ENCODE measurements at places on chromosomes 16 and 17.
A peak's percentile ranks its signal among the peaks of the same experiment; 100 is the strongest.

GRCh38 chr17:40150276-40150675 is 9.9 kb downstream of the CASC3 start:
- no peak for DNase-seq

- no peak for DNase-seq
Measured at GRCh38 chr17:40072040-40072734, 9.4 kb downstream of the THRA start.

- DNase-seq, result no peak
Measured at GRCh38 chr16:51490866-51491265, 339.8 kb upstream of the SALL1 start.

DNA sequence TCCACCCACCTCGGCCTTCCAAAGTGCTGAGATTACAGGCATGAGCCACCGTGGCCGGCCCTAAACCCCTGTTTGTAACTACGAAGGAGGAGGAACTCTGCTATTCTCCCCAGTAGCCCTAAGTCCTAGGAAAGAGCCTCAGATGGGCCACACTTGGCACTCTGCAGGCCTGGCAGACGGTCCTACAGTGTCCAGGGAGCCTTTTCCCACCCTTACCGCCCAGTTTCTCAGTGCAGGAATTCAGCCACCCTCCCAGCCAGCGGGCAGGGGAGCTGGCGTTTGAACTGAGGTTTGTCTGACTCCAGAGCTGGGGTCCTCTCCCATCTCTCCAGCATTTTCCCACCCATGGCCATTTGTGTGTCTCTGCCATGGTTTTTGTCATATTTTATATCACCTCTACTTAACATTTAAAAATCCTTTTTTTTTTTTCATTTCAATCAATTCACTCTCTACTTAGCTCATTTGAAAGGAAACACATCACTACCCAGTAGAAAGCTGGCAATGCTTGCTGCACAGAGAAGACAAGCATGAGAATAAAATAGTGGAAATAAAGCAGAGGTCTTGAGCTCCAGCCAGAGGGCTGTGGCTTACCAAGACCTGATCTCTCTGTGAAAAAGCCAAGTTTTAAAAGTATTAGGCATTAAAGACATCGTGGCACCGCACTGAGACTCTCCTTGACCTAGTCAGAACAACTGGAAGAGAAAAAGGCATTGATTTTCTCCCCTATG is 34.9 kb downstream of the BCO1 start:
- no peak for DNase-seq

- DNase-seq, result no peak
Measured at GRCh38 chr17:34375426-34375997, 12.5 kb upstream of the CCL1 start.

- peak; percentile 20 for DNase-seq
Measured at GRCh38 chr17:59287891-59288290, 43.6 kb upstream of the YPEL2 start.

- no peak for DNase-seq
Measured at GRCh38 chr17:59254742-59255141, 34.4 kb downstream of the GDPD1 start.

- no peak for DNase-seq
Measured at GRCh38 chr16:7532534-7532933, 199.9 kb downstream of the RBFOX1 start.

DNA sequence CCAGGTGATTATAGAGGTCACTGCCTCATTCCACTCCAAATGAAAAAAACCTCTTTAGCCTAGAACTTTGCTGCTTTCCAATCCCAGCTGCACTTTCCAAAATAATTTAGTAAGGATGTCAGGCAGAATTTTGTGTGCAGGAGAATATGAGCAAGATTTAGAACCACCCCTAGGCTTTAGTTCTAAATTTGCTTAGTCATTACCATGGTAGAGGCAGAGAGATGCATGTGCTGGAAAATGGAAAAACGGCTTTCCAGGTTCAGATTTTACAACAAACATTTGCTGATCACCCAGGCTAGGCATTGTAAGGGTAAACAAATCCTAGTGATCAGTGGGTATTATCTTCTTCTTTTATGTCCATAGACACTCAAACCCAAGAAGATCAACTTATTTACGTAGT is 6.3 kb downstream of the KRT26 start:
- DNase-seq, result no peak

- DNase-seq, result no peak
Measured at GRCh38 chr17:40447806-40448205, 4.6 kb downstream of the IGFBP4 start.

DNA sequence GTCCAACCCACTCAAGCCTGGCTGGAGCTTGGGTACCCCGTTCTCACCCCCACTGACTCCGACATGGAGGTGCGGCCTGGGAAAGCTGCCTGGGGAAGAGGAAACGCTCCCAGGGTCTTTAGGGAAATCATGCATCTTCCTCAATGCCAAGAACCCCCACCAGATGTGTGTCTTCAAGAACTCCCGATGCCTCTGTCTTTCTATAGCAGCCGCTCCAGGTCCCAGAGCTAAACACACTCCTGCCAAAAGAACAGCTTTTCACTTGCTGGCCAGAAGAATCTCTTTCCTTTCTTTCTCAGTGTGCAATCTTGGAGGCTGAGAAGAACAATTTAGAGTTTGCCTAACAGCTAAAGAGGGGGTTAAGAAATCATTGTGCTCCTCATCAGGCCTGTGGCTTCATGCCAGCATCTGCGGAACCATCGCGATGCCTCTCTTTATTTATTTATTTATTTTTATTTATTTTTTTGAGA is 41.1 kb upstream of the MTSS2 start:
- no peak for DNase-seq

DNA sequence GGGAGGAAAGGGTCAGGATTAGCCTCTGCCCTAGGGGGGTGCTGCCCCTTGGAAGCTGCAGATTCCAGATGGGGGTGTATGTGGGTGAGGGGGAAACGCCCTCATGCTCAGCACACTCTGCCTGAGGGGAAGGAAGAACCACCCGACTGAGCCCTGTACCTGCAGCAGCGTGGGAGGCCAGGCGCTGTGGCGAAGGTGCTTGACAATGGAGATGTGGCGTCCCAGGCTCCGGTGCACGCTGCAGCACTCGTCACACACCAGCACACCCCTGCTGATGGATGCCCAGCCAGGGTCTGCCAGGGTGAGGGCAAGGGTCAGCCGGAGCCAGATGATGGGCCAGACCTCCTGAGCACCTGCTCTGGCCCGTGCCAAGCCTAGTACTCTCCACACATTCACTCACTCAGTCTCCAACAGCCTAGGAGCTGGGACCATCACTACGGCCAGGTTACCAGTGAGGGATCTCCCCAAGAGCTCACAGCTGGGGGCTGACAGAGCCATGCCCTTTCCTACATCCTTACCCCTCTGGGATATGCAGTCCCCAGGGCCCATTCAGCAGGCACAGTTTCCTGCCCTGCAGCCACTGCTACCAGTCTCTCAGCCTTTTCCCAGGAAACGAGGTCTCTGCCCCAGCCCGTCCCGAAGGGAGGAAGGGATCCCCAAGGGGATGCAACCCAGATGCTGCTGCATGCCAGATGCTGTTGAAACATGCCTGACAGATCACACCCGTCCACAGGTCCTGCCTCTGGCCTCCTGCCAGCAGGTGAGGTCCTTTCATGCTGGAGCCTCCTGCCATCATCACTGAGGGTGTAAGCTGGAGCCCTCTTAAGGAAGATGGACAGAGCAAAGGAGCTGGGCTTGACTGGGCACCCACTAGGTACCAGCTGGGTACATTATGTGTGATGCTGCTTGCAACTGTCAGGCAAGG is 5.9 kb downstream of the GIT1 start:
- no peak for DNase-seq

- no peak for DNase-seq
Measured at GRCh38 chr16:19128454-19129200, 14.9 kb downstream of the ITPRIPL2 start.
